Caki2 (cell line): ENCODE measurements at places on chromosomes 6 and 20. TPM values are rescaled to one million over a fixed set of nuclear protein-coding genes. Genes with fewer than 3 reads are reported as not detected.

DNA sequence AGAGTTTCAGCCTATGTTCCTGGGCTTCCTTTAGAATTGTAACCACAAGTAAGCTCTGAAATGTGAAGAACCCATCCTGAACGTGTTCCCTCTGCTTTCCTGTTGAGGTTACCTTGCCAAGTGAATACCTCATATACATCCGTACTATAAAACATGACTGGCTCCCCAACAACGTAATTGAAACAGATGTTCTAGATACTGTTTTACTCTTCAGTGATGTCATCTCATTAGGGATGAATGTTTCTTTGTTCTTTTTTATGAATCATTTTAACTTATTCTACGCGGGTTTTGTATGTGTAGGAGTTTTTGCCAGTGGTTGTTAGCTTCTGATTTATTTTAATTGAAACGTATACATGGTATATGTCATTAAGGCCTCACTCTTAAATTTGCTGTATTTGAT lies 166.8 kb downstream of the SAMD5 start:
- DNase-seq: no peak

DNA sequence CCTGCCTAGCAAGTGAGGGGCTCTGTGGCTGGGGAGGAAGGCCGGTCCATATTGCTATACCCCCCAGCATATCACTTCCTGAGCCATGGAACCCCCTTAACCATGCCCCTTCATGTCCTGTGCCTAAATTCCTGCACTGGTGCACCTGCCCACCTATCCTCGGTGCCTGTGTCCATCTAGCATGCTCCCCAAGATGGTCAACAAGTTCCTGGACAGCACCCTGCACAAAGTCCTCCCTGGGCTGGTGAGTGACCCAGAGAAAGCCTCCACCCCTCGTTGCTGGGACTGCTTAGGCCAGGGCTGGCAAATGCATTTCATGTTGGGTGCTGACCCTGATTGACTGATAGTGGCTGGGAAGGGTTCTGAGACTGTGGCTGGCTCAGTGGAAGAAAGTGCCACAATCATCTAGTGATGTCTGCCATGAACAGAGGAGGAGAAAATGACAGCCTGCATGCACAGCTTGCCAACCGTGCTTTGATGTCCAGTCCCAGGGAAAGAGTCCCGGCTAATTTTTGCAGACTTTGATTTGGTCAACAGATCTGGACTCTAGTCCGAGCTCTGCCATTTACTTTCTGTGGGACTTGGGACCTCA lies 3.5 kb downstream of the BPIFB6 start:
- DNase-seq: no peak

DNA sequence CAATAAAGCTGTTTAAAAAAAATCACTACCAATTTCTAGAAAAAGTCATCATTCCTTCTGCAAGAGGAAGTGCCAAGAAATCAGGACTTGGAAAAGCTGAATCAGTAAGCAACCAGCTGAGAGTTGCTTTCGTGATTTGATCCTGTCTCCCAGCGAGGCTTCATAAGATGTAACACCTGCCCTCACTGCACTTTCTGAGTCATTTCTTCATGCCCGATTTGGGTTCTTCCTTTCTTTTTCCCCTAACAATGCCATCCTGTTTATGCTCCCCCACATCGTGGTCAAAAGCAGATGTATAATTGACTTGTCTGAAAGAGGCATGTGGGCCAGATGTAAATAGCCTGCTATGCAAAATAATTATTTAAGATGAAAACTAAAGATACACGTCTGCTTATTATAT lies 52.1 kb downstream of the RIPOR2 start:
- no peak for DNase-seq

DNA sequence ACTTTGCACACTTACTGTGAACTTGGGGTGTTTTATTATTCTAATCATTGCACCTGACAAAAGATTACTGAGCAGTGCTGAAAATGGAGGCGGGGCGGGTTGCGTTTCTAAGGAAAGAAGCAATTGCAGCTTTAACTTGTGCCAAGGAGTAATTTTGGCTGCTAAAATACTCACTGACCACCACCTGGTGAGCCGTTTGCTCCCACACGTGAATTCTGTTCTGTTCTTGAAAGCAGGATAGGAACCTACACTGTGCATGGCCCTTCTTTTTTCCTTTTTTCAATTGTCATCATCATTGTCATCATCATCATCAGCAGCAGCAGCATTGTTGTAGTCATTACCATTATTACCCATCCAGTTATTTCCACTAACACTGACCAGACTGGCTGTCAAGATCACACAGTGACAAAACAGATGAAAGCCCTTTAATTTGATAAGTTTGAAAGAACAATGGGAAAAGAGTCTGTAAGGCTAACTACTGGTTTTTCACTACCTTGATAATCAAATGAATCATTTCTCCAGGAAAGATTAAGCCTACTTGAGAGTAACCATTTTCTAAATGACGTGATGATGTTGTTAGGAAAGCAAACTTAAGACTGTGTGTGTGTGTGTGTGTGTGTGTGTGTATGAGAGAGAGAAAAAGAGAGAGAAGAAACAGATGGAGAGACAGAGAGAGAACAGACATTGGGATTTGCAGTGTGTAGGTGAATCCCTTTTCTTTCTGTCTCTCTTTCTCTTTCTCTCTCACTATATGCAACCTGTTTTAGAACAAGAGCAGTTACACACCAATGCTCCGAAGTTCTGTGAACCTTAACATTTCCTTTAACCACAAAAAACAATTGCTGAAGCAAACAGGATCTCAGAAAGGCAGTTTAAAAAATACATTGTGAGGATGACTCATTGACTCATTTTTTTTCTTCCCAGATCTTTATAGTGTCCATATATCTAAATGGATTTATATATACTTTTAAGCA lies 3.8 kb downstream of the RIPOR2 start:
- peak; percentile 88 for DNase-seq

- DNase-seq: no peak
Measured at GRCh38 chr20:50186987-50187402, 3.6 kb upstream of the CEBPB start.

The TGM2 gene
- total RNA-seq: 144 and 178 TPM in 2 replicates

The GPRC6A gene
- not detected in 2 replicates for total RNA-seq

The GLP1R gene
- not detected in 2 replicates for total RNA-seq

The NKAIN2 gene
- 1.1 and 2.5 TPM in 2 replicates for total RNA-seq
